ENCODE measurements at places on chromosomes 12 and 14.
A peak's percentile ranks its signal among the peaks of the same experiment; 100 is the strongest.

- DNase-seq, result peak; percentile 61
Measured at GRCh38 chr12:128914908-128915563, 61.8 kb downstream of the GLT1D1 start.

DNA sequence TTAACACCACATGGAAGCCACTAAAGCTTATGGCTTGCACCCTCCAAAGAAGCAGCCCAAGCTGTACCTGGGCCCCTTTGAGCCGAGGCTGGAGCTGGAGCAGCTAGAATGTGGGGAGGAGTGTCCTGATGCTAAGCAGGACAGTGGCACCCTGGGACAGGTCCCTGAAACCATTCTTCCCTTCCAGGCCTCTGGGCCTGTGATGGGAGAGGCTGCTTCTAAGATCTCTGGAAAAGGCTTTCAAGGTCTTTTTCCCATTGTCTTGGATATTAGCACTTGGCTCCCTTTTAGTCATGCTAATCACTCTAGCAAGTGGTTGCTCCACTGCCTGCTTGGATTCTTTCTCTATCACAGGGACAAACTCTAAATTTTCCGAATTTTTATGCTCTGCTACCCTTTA, 40.9 kb downstream of the OSBPL8 start:
- no peak for DNase-seq

DNA sequence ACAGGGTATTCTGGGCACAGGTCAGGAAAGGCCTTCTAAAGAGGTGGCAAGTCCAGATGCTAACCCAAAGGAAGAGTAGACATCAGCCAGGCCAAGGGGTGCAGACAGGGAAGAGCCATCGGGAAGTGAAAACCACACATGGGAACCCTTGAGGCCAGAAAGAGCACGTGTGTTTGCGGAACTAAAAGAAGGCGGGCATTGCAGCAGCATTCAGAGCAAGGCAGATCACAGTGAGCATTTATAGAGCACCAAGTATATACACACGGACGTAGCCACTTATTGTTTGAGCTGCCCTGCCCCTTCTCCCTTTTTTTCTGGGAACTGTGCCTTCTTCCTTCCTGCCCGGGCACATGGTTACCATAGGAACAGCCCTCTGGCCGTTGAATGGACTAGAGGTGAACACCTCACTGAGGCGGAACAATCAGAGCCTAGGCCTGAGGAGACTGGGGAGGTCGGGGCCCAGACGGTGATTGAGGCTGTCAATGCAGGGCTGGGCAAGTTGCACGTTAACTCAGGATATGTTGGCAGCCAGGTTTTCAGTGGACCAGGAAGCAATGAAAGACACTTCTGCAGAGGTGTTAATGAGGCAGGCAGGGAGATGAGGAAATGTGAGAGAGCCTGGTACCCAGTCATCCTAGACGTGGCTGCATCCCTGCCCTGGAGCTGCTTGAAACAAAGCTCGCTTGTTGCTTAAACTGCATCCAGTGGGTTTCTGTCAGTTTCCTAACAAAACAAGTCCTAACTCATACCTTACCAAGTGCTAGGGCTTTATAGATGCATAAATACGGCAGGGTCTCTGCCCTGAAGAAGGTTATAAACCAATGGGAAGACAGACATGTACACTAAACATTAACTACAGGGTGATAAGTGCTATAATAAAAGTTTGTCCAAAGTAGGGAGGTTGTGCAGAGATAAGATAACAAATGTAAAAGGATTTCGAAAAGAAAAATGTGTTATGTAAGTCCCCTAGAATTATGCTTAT, 34.2 kb downstream of the MOAP1 start:
- DNase-seq, result no peak

DNA sequence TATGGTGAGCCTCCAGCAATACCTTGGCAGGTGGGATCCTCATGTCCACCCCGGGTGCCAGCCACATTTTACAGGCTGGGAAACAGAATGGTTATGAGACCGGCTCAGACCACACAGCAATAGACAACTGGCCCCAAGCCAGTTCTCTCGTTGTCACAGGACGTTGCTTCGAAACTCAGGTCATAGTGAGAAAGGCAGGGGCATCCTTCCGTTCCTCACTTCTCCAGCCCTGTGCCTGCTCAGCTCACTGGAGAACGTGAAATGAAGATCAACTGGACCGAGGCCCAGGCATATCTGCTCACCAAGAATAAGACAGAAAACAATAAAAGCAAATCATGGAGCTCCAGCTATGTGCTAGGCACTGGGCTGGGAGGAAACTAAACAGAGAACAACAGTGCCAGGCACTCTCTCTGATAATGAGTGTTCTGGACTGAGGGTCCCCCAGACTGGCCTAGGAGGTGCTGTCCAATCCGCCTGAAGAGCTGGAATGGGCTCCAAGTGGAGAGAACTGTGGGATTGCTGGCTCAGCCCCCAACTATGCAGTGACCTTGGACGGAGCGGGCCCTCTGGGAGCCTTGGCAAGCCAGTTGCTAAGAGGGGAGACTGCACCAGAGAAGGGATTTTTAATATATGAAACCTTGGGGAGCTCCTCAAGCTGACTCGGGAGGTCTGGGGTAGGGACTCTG, 18.8 kb upstream of the FAIM2 start:
- no peak for DNase-seq

GRCh38 chr14:81534510-81535074, 939 bp upstream of the SEL1L start:
- no peak for DNase-seq

DNA sequence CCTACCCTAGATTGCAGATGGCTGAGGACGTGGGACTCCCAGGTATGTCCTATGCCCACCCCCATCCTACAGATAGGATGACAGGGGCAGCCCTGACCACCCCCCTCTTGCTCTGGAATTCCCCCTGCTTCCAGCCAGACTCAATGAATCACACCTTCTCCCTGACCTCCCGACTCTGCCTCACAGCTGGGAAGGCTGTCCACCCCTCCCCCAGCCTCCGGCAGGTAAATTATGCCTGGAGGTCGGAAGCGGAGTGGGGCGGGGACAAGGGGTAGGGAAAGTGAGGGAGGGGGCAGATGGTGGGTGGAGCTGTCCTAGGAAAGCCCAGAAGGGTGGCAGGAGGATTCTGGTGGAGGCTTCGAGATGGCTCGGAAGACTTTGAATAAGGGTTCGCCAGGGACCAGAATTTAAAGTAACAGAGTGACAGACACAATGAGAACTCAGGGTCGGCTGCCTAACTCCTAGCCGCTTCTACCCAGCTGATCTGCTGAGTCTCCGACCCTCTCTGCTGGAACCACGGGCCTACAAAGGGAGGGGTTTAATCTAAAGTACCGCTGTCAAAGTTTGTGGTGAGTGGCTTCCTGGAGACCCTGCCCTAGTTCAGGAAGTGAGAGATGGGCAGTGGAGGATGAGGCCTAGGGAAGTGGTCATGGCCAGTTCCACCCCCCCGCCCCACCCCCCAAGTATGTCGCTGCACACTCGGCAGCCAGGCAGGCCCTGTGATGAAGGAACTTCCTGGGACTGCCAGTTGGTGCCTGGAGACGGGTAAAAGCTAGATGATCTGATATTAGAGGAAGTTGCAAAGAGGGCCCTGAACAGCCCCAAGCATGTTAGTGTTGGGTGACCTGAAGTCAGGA, 4.2 kb downstream of the PLEKHG3 start:
- peak; percentile 62 for DNase-seq

DNA sequence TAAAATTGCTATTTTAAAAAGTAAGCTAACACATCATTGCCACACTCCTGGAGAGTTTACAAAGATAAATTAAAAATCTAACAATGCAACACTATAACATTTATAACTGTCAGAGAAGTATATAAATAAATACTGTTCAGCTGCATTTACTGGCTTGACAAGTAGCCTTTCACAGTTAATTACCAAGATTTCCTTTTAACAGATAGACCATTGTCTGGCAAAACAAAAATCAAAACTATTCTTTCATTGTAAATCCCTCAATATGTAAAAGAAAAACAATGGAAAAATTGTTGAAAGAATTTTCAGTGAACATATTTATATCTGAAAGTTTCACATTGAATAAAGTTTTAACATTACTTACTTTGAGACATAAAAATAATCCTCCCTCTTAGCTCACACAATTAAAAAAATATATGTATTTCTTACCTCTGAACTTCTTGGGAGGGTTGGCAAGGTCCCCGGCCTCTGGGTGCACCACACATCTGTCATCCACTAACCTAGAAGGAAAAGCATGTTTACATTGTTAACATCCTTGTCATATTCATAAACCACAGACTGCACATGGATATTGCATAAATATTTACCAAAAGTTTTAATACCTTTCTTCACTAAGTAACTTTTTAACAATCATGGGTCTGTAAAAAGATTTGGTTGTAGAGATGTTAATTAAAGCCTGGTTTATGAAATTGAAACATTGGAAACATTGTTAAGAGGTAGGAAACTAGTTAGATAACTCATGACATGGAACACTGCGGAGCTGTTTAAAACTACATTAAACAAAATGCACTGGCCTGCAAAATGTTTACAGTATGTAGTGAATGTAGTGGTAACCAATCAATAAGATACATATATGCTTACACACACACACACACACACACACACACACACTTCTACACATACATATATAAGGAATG, 43.0 kb downstream of the ITPR2 start:
- DNase-seq, result no peak

GRCh38 chr14:95220663-95221231, 63.4 kb upstream of the DICER1 start:
- no peak for DNase-seq

GRCh38 chr12:107567876-107568619, 117.6 kb upstream of the PWP1 start:
- DNase-seq, result no peak

DNA sequence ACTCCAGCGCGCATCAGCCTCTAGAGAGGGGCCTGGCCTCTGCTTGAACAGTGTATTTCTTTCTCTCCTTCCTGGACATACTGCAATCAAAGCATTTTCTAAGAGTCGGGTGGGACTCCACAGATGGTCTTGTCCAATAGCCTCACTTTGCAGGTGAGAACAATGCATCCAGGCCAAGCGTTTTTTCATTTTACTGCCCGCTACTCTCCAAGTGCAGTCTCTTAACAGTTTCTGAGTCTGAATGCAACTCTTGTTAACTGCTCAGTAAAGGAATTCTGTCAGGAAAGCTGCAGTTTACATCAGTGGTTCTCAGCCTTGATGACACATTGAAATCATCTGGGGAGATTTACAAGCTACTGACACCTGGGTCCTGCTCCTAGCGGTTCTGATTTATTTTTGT, 57.0 kb downstream of the IRF2BPL start:
- DNase-seq, result no peak

DNA sequence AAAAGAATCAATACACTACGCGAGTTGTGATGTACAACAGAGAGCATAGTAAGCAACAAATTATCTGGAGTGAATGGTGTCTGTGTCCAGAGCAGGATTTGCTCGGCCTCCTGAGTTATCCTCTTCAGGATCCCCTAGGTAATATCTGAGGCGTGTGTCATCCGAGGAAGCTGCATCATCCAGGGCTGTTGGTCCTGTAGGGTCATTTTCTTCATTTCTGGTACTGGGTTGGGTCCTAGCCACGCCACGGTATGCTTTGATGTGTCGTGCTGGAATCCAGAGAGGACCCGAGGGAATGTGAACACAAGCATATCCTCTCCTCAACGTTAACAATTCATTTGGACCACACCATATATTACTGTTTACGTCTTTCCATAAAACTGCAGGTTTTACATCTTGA, 19.0 kb upstream of the CLEC4E start:
- DNase-seq, result no peak

DNA sequence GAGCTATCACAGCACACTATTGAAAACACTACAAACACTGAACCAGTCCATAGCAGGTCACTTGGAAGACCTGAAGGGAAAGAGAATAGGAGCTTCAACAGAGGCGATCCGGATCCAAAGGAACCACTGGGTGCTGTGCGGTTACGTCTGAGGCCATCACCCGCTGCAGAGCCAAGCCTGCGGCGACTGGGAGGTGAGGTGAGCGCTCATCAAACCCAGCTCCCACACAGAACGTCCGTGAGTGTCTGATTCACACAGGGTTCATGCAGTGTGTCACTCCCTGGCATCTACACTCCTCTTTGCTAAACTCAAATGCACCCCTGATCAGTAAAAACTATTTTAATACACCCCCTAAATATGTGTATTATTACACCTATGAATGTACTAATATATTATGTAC, 64.1 kb downstream of the TMEM132D start:
- no peak for DNase-seq

- DNase-seq, result no peak
Measured at GRCh38 chr14:90523961-90524875, 127.4 kb downstream of the CALM1 start.

GRCh38 chr12:94795520-94795919, 145.2 kb upstream of the TMCC3 start:
- no peak for DNase-seq

DNA sequence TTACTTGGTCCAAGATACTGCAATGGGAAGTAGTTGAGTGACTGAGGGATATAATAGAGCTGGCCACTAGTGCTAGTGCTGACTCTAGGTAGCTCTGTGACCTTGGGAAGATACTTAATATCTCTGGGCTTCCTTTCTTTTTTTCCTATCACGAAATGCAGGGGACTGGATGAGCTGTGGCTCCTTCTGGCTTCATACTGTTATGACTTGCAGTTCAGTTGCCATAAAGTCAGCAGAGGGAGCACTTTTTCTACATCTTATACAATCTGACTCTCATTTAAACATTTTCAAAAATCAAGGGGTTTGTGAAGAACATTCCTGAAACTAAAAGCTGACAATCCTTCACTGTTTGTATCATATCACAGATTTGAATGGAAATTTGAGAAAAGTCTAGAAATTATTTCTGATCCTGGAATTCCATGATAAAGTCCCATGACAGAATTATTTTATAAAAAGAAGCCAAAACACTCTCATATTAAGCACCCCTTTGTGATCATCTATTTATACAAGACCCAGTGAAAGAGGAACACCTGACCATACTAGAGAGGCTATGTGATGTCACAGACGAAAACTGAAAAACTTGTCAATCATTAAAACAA, 5.3 kb downstream of the BHLHE41 start:
- DNase-seq, result peak; percentile 85

- peak; percentile 75 for DNase-seq
Measured at GRCh38 chr12:84911271-84912197, 1.1 kb downstream of the SLC6A15 start.

DNA sequence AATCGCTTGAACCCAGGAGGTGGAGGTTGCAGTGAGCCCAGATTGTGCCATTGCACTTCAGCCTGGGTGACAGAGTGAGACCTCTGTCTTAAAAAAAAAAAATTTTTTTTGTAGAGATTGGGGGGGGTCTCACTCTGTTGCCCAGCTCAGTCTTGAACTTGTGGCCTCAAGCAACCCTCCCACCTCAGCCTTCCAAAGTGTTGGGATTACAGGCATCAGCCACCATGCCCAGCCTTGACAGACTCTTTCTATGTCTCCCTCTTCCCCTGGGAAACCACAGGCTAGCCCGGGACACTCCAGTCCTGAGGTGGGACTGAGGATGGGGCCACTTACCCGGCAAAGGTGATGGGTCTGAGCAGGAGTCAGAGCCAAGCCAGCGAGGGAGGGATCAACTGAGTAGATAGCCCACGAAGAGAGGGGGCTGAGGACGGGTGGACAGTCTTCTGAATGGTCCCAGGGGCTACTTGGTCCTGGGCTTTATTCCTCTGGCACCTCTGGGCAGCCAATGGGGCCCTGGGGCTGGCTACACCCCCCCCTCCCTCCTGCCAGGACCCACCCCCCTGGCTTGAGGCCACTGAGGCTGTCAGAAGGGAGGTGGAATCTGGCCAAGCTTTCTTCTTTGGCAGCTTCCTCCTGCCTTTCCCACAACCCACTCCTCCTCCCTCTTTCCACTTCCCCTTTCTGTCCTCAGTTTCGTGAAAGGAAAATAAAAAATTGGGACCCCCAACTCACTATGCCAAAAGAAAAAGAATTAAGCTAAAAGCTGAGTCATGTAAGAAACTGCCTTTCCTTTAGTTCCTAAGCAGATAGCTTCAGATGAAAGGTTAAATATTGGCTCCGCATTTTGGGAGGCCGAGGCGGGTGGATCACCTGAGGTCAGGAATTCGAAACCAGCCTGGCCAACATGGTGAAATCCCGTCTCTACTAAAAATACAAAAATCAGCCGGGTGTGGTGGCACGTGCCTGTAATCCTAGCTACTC, at the start of gene SDS:
SDS (minus strand) TSS at position 453 of the 981 bp plus-strand sequence. CDS start 4,179 bp downstream, outside the sequence.
- DNase-seq, result peak; percentile 81
